ENCODE measurements at places on chromosomes 3 and 15.

GRCh38 chr15:80326270-80326669 lies 74.3 kb upstream of the CTXND1 start:
- DNase-seq, result no peak

DNA sequence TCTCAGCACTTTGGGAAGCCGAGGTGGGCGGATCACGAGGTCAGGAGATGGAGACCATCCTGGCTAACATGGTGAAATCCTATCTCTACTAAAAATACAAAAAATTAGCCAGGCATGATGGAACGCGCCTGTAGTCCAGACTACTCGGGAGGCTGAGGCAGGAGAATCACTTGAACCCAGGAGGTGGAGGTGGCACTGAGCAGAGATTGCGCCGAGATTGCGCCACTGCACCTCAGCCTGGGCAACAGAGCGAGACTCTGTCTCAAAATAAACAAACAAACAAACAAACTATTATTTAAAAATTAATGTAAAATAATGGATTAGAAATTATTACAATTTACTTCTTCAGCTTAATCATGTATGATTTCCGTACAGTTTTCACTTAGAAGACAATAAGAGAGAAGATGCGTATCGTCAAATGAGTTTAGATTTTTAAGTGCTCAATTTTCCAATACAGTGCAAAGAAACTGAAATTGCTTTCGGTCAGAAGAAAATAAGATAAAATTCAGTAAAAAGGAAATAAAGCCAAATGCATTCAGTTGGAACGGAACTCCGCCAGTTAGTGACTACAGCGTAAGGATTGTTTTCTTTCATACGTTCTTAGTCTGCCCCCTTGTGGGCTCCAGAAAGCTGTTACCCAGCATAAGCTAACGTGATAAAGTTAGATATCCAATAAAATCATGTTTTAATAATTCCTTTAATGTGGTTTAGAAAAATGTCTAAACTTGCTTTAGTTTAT lies 24.8 kb downstream of the AADAC start:
- DNase-seq, result no peak

GRCh38 chr3:94406595-94406994 lies 343.7 kb downstream of the NSUN3 start:
- DNase-seq, result no peak

DNA sequence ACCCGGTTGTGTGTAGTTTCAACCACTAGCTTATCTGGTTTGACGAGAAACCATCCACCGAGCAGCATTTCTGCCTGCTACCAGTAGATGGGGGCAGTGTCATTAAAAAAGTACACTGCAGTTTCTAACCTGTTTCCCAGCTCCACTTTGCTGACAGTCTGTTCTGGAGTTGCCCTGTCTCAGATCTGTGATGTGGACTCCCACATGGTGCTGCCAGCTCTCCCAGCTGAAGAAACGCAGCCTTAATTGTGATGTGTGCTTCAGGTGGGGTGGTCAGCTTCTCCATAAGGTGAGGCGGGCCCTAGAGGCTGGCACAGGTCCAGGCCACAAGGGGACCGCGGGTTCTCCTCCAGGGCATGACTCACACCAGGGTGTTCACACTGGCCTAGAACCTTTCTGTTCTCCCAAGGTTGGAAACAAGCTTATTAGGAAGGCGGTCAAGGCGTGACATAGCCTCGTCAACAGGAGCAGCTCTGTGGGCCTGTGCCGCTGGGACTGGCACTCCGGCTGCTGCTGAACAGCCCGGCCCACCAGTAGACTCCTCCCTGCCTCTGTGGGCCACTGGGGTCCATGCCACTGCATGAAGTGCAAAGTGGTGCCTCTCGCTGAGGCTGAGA lies 2.9 kb upstream of the FAM43A start:
- DNase-seq, result peak; percentile 77

All from stimulated activated CD8-positive, alpha-beta memory T cell treated with anti-CD3 and anti-CD28 coated beads, Interleukin-4, amount 100 ng/mL, for 48 hours (primary cell).